CD8-positive, alpha-beta memory T cell (primary cell): ENCODE measurements at places on chromosomes 7 and 10. TPM values are rescaled to one million over a fixed set of nuclear protein-coding genes. Genes with fewer than 3 reads are reported as not detected.

DNA sequence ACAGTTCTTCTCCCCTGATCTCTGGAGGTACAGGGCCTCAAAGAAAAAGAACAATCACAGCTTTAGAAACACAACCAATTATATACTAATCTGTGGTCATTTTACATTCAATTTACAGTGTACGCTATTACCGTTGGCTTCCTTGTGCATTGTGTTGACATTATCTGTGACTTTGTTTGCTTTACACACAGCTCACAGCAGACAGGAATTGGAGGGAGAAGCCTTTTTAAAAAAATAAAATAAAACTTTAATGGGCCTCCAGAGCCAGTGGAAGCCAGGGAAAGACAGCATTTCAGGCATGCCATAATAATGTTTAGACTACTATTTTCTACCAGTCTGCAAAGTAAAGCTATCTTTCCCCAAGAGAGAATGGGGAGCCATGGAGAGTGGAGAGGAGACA is 179.0 kb upstream of the ADO start:
- no peaks in the 10 kb centered on the region for H3K27me3 ChIP-seq
- H3K4me1 ChIP-seq: no peaks in the 10 kb centered on the region
- no peaks in the 10 kb centered on the region for H3K36me3 ChIP-seq

The CPA2 gene
- polyA plus RNA-seq: not detected

The TRIM74 gene
- not detected for polyA plus RNA-seq

The SFTPD gene
- not detected for polyA plus RNA-seq

- H3K36me3 ChIP-seq: no peaks in the 10 kb centered on the region
- H3K4me1 ChIP-seq: no peaks in the 10 kb centered on the region
- no peaks in the 10 kb centered on the region for H3K27me3 ChIP-seq
- no peak for DNase-seq
- no peak overlapping the region for H3K27ac ChIP-seq
These were observed 100.8 kb downstream of the ANLN start for GRCh38 chr7:36490419-36490830.

DNA sequence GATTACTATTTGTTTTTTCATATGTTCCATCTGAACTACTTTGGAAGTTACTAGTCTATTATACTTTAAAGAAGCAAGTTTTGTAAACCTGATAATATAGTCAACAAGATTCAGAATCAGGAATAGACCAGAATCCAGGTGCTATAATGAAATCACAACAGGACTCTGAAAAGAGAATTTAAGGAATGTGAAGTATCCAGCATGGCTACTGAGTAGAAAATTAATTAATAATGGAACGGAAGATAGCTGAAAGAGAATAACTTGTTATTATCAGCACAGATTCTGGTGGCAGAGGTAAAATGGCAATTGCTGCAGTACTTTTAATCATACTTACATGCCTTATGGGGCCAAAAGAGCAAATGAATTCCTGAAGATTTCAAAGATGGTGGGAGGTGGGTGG is 43.1 kb upstream of the CHCHD3 start:
- no peaks in the 10 kb centered on the region for H3K4me1 ChIP-seq
- H3K27ac ChIP-seq: no peak overlapping the region
- H3K36me3 ChIP-seq: no peaks in the 10 kb centered on the region
- H3K27me3 ChIP-seq: no peaks in the 10 kb centered on the region
- no peak for DNase-seq

The LMOD2 gene
- polyA plus RNA-seq: not detected

The CDK1 gene
- 0.52 TPM for polyA plus RNA-seq

GRCh38 chr10:76311752-76312636 is 880.6 kb downstream of the LRMDA start:
- no peak overlapping the region for H3K27ac ChIP-seq
- H3K4me1 ChIP-seq: no peaks in the 10 kb centered on the region
- no peak overlapping the region for H3K4me3 ChIP-seq
- no peak for DNase-seq

DNA sequence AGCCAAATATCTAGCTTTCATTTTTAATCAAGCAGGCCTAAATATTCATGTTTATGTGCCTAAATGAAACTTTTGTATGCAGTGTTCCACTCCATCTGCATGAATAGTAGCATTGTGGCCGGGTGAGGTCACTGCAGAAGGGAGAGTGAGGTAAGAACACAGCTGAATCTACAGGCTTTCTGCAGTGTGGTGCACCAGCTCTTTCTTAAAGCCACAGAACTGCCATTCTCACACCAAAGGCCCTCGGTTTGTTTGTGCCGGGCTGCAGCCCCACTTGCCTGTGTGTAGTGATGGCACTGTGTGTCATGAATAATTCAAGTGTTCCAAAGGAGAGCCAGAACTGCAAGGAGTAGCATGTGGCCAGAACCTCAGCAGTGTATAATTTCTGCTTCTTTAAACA is 204.1 kb downstream of the TRIL start:
- no peak for DNase-seq
- peaks cover 3% of the 10 kb centered on the region for H3K27me3 ChIP-seq
- H3K27ac ChIP-seq: no peak overlapping the region
- H3K4me3 ChIP-seq: no peak overlapping the region
- no peaks in the 10 kb centered on the region for H3K36me3 ChIP-seq

The ZNF117 gene
- polyA plus RNA-seq: 0.89 TPM

- no peak overlapping the region for H3K4me3 ChIP-seq
- H3K36me3 ChIP-seq: peaks cover 3% of the 10 kb centered on the region
- no peak overlapping the region for H3K27ac ChIP-seq
- no peaks in the 10 kb centered on the region for H3K27me3 ChIP-seq
- no peaks in the 10 kb centered on the region for H3K4me1 ChIP-seq
- DNase-seq: no peak
These were observed 189.4 kb upstream of the LRGUK start for GRCh38 chr7:133937786-133938185.

GRCh38 chr10:117140525-117140902 is 2.4 kb upstream of the VAX1 start:
- H3K4me1 ChIP-seq: no peaks in the 10 kb centered on the region
- peaks cover 20% of the 10 kb centered on the region for H3K27me3 ChIP-seq
- no peak for DNase-seq
- H3K36me3 ChIP-seq: no peaks in the 10 kb centered on the region
- H3K4me3 ChIP-seq: no peak overlapping the region

The GPNMB gene
- polyA plus RNA-seq: not detected

The OR2A42 gene
- polyA plus RNA-seq: not detected

DNA sequence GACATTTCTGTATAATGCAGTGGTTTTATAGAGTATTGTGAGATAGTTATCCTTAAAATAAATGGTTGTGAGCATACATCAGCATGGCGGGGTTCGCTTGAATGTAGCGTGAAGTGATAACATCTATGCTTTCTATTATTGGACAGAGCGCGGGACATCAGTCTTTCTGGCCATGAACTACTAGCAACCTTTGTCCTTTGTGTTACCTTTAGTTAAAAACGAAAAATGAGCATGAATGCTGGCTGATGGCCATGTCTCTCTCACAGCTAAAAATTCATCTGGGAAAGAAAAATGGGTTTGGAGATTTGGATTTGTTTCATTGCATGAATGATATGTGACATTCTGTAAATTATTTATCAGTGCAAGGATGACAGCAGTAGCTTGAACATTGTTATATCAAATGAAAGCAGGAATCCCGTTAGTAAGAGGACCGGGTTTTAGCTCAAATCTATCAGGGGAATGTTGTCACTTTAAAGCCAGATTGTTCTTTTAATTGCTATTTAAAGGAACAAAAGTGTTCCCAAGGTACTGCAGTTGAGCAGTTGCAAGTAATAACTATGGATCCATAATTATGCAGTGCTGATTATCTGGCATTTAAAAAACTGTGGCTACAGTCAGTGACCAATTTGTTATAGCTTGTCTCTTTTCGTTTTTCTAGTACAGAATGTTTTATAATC is 131.0 kb downstream of the KAT6B start:
- no peaks in the 10 kb centered on the region for H3K4me1 ChIP-seq
- no peak overlapping the region for H3K27ac ChIP-seq
- DNase-seq: no peak
- H3K36me3 ChIP-seq: no peaks in the 10 kb centered on the region

The RARRES2 gene
- polyA plus RNA-seq: not detected
